ENCODE measurements at places on chromosomes 13 and 19. TPM values are rescaled to one million over a fixed set of nuclear protein-coding genes. Genes with fewer than 3 reads are reported as not detected.

DNA sequence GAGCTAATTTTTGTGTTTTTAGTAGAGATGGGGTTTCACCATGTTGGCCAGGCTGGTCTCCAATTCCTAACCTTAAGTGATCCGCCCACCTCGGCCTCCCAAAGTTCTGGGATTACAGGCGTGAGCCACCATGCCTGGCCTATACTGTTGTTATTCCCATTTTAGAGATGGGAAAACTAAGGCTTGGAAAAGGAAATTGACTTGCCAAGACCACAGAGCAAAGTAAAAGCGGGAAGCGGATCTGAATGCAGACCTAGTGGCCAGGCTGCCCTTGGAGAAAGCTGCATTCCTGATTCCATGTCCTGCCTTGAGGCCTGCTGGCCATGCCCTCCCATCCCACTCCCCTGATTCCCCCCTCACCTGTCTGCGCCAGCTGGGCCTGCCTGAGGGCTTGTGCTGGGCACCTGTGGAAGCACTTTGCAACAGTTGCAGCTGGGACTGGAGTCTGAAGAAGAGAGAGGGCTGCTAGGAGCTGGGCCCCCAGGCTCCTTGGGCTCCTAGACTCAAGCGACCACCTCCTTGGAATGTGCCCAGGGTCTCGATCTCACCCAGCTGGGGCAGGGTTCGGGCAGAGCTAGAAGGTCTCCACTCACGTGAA, 5.7 kb downstream of the PALM3 start:
- no peak for DNase-seq

- DNase-seq = no peak
Observed at GRCh38 chr19:19860756-19861390, 4.8 kb upstream of the ZNF253 start.

The ZNF607 gene
- 4.9 TPM for total RNA-seq

DNA sequence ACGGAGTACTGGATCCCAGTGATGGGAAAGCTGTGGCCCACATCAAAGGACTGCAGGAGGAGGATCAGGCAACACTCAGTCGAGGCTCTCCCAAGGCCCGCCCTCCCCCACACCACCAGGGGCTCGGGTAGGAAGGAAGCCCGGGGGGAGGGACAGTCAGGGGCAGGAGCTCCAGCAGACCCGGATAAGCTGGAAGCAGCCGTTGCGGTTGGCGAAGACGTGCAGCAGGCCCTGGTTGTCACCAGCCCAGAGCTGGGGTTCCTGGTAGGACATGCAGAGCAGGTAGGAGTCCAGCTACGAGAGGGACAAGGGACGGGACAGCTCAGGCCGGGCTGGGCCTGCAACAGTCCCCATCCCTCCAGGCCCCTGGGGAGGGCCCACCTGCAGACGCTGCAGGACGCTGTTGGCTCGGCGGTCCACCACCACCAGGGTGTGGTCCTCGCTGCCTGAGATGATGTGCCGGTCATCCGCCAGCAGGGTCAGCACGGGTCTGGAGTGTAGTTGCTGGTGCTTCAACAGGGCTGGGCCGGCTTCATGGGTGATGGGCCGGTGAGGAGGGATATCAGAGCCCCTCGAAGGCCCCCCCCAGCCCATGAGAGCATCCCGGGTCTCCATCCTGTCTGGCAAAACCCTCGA, 1.9 kb downstream of the GNG14 start:
- DNase-seq = no peak

The KANK3 gene
- 13.1 TPM for total RNA-seq

DNA sequence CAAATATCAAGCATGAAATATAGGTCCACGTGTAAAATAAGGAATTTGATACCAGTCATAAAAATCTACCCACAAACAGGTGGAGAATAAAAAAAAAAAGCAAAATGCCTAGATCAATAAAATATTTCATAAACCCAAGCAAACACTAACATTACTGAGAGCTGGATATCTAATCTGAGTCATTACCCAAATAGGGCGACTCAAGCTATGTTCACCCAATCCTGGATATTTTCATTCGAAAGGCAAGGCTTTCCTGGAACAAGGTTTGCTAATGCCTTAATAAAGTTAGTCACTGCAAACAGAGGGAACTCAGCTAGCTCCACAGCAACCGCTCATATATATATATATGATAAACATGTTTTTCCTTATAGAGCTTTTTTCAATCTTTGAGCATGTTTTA, 33.5 kb upstream of the TM9SF2 start:
- no peak for DNase-seq

GRCh38 chr13:20353973-20354372, 121.9 kb upstream of the GJB6 start:
- DNase-seq = no peak

The SIRT2 gene
- 49.6 TPM for total RNA-seq

Data from cardiac septum (tissue), 1 donor.